H4 (cell line): ENCODE measurements at places on chromosomes 3 and 15. TPM values are rescaled to one million over a fixed set of nuclear protein-coding genes. Genes with fewer than 3 reads are reported as not detected.

CHRM5 gene
- total RNA-seq = not detected in 2 replicates

TRPM1 gene
- total RNA-seq = not detected in 2 replicates

GOLGA8Q gene
- 0.58 TPM in 1 of 2 replicates, not detected in the other for total RNA-seq

RAD51 gene
- total RNA-seq = 8.5 and 13.5 TPM in 2 replicates

PLSCR2 gene
- not detected in 2 replicates for total RNA-seq

P2RY1 gene
- 0.90 and 1.9 TPM in 2 replicates for total RNA-seq

DNA sequence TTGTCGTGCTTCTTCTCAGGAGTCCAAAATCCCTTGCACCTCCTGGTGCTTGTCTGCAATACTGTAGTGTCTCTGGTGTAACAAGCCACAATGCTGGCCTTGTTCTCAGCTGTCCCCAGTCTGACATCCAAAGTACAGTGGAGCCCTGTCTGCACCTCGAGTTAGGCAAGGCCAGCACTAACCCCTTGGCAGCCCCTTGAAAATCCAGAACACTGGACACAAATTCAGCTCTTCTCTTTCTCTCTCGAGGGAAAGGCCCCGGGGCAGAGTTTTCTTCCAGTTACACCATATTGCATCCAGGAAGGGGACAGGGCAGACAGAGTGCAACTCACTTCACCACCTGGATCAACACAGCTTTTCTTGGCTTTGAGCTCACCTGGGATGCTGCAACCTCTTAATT is 91.3 kb upstream of the ATP10A start:
- DNase-seq = no peak

DNA sequence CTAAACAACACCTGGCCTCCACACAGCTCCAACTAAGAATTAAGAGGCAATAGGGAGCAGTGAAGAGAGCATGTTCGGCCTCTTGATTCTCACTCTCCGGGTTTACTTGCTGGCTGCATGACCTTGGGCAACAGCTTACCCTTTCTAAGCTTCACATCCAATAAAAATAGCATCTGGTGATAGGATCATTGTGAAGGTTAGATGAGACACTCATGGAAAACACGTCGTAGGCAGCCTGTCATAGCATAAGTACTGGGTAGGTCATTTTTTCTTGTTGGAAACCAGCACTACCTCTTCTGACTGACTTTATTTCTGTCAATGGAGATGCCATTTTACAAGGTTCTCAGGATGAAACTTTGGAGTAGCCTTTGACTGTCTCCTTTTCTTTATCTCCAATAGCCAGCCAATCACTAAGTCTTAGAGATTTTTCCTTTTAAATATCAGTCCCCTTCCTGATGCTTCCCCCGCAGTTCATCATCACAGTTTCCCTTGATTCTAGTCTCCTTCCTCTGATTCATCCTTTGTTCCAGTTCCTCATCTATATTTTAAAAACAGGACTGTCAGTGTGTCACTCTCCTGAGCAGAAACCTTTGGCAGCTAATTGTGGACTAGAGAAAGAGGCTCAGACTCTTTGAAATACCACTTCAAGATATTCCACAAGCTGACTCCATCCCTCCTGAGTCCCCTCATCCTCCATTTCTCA is 271.5 kb downstream of the SLC9A9 start:
- no peak for DNase-seq

DNA sequence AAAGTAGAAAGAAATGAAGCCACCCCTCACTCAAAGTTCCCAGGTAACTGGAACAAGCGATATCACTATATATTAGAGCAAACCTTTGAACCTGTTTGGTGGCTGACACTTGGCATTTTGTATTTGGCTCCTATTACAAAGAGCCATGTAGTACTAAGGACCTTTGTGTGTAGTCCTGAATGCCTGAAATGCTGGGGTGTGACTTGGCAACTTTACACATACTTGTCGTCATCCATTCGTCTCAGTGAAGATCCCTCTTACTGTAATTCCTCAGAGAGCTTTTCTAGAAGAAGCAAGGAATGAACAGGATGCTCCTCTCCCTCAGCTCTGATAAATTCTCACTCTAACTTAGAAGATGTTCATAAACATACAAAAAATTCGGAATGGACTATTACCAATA is 216.1 kb upstream of the CDIN1 start:
- peak; percentile 14 for DNase-seq

GRCh38 chr3:47512416-47513124 is 942 bp downstream of the ELP6 start:
- no peak for DNase-seq

DNA sequence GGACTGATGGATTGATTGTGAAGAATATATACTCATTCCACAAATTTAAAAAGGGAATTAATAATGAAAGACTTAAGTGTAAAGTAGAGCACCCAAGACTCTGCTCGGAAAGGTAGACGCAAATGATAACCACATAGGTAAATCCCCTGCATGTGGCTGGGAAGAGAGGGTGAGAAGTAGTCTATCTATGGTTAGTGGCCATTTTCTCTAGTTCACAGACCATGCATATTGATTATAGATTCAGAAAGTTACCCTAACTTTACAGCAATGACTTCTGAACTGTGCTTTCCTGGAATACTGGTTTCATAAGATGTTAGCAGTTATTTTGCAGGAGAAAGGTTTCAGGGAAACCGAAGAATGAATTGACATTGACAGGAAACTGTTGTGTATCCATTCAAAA is 51.7 kb downstream of the CASR start:
- DNase-seq = no peak

- no peak for DNase-seq
These were observed 57.7 kb downstream of the LIPC start for GRCh38 chr15:58489289-58490085.

- DNase-seq = peak; percentile 91
These were observed 98.0 kb upstream of the TLE3 start for GRCh38 chr15:70195587-70196305.

GRCh38 chr3:157785102-157785826 is 282.0 kb upstream of the VEPH1 start:
- peak; percentile 88 for DNase-seq
